Uterus (tissue), 4 donors: ENCODE measurements at places on chromosomes 7 and 10. TPM values are rescaled to one million over a fixed set of nuclear protein-coding genes. Genes with fewer than 3 reads are reported as not detected.
A peak's percentile ranks its signal among the peaks of the same experiment; 100 is the strongest.

Gene SERPINE1
- 0.51 TPM for total RNA-seq

Gene OR6B1
- not detected for total RNA-seq

Gene PRKCQ
- not detected for total RNA-seq

GRCh38 chr7:139523968-139524815, 707 bp downstream of the CLEC2L start:
- no peak for DNase-seq

- no peak for DNase-seq
These were observed 137.5 kb downstream of the SNX10 start for GRCh38 chr7:26429168-26429567.

- no peak for DNase-seq
These were observed 43.4 kb downstream of the PTTG1IP2 start for GRCh38 chr7:90512821-90513254.

GRCh38 chr10:33099748-33100147, 141.7 kb upstream of the ITGB1 start:
- DNase-seq, result no peak

DNA sequence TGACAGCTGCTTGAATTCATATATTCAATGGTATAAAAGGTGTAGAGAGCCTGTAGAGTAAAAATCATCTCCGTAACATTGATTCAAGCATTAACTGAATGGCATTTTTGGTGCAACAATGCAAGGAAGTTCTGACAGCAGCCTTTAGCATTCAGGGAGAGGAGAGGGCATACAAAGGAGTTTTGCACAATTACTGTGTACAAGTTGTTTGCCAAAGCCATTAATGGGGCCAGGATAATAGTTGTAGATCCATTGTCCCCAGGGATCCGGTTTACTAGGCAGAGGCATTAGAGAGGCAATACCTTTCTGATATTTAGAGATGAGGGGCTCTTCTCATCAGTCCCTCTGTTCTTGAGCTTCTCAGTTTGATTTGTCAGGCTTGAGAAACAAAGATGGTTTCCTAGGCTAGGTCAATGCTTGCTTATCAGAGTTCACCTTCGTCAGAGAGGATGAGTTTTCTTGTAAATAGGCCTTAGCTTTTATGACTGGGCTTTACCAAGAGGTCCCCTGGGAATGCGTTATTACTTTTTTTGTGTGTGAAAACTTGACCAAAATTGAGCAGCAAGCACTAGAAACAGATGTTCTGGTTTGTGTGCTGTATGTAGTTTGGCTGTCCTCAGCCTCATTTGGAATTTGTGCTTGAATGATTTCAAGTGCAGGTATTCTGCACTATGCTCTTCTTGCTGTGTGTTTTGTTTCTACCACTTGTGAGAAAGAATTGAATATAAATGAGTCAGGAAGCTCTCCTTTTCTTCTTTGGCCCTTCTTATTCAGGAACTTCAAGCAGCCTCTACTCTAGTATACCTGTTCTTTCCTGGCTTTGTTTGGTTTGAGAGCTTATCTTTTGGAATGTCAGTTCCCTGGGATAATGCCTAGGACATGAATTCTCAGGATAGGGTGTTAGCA, 32.0 kb downstream of the SND1 start:
- no peak for DNase-seq

DNA sequence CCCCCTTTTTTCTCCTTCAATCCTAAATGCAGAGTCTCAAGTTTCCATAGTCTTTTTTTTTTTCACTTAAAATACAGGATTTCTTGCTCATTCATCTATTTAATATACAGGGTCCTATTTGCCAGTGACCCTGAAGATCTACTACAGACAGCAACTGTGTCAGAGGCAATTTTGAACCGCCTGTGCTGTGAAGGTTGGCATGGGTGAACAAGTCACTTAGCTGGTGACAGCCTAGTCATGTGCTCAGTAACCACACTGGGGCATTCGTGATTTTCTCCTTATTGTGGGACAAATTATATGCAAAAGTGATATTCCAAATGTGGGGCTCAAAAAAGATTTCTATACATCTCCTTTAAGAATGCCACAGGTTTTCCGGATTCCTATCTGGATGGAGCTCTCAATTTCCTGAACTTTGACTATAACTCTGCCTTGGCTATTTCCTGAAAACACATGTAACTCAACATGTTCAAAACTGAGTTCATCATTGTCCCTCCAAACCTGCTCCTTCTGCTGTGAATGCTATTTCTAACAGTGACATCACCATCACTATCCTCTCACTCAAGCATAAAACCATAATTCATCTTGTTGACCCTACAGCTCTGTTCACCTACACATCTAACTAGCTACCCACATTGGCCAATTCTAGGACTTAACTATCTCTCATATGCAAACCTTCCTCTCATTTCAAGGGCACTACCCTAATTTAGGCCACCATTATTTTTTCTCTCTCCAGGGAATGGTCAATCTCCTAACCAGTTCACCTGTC, 36.7 kb downstream of the CDK6 start:
- no peak for DNase-seq

GRCh38 chr7:115680921-115681320, 349.6 kb downstream of the TFEC start:
- no peak for DNase-seq

Gene CNTNAP2
- total RNA-seq, result not detected

- DNase-seq, result peak; percentile 33
These were observed 168.6 kb upstream of the ZMIZ1 start for GRCh38 chr10:78899996-78900714.

Gene UPP1
- total RNA-seq, result 25.2 TPM

Gene ANXA8L1
- total RNA-seq, result 0.52 TPM

DNA sequence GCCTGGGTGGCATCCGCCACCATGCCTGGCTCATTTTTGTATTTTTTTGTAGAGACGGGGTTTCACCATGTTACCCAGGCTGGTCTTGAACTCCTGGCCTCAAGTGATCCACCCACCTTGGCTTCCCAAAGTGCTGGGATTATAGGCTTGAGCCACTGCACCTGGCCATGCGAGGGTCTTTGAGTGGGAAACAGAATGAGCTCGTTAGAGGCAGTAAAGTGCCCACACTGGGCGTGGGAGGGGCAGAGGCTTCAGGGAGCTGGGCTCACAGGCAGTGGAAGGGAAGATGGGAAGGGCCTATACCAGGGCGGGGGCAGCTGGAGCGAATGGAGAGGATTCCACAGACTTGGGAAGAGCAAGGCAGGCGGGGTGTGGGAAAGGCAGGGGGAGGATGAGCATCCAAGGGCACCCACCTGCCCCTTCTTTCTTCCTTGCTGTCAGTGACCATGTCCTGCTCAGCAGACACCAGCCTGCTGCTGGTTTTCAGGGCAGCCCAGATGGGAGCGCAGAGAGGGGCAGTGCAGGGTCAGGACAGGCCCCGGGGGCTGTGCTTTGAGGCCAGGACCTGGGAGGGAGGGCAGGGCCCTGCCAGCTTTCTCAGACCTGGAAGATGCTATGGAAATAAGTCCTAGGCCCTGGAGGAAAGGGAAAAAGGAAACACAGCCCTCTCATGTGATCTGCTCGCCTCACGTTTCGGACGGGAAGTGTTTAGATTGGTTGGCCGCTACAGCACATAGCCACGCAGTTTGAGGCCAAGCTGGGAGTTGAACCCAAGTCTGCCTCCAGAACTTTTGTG, 4.2 kb downstream of the FZD9 start:
- no peak for DNase-seq

- no peak for DNase-seq
These were observed 229.8 kb upstream of the NPY start for GRCh38 chr7:24054236-24054635.

- DNase-seq, result no peak
These were observed 267.9 kb upstream of the SP8 start for GRCh38 chr7:21054427-21055112.

GRCh38 chr10:91495402-91495801, 85.3 kb downstream of the HECTD2 start:
- no peak for DNase-seq

DNA sequence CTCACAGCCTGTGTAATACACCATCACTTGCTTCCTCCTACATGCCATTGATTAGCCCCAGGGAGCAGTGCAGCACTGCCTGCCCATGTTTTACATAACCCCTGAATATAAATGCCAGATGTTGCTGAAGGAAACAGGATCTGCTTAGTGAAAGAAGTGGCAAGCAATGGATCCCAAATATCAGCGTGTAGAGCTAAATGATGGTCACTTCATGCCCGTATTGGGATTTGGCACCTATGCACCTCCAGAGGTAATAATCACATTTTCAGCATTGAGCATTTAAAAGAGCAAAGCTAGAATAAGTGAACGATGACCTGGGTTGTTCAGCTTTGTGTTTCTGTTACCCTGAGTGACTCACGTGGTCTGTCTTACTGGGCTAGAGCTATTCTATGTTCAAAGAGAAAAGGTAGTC, at the start of gene AKR1C4:
Gene AKR1C4 (plus strand): TSS at position 136 of the 412 bp plus-strand sequence. CDS start 31 bp downstream, at position 167.
- no peak for DNase-seq

DNA sequence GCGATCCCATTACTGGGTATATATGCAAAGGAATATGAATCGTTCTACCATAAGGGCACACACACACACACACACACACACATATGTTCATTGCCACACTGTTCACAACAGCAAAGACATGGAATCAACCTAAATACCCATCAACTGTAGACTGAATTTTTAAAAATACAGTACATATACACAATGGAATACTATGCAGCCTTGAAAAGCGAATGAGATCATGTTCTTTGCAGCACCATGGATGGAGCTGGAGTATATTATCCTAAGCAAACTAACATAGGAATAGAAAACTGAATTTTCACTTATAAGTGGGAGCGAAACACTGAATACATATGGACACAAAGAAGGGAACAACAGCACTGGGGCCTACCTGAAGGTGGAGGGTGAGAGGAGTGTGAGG, 72.5 kb downstream of the MARCHF5 start:
- no peak for DNase-seq

DNA sequence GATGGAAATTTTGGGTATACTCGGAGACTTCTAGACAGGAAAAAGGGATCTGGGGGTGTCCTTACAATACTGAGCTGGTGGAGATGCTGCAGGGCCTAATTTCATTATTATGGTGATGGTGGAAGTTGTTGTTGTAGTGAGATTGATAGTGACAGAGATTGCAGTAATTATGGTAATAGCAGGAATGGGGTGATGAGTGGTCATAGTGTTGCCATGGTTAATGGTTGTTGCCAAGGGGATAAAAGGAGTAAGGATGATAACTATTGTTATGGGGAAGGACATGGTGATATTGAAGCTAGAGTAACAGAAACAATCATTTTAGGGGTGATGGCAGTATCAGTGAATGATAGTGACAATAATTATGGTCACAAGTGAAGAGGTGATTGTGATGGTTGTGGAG, 27.1 kb upstream of the LBX1 start:
- DNase-seq, result no peak

Gene TAS2R41
- 3.3 TPM for total RNA-seq

GRCh38 chr10:30734901-30735300, 105.3 kb upstream of the LYZL2 start:
- no peak for DNase-seq

Gene OPN1SW
- total RNA-seq, result not detected

- no peak for DNase-seq
These were observed 176.0 kb downstream of the KIAA1217 start for GRCh38 chr10:24384954-24385353.

DNA sequence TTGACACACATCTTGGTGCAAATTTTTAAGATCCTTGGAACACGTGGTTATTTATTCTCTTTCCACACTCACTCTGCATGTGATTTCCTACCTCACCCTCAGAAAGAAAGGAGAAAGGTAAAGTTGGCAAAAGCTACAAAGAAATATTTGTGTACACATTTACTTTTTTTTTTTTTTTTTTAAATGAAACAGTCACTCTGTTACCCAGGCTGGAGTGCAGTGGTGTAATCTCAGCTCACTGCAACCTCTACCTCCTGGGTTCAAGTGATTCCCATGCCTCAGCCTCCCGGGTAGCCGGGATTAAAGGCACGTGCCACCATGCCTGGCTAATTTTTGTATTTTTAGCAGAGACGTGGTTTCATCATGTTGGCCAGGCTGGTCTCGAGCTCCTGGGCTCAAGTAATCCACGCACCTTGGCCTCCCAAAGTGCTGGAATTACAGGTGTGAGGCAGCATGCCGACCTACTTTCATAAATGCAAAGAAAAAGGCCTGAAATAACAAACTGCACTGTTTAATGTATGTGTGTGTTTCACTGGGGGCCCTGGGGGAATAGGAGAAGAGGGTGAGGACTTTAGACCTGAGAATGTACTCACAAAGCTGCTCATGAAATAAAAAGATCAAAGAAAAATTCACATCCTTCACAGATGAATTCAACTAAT, 71.6 kb upstream of the GRID1 start:
- no peak for DNase-seq

DNA sequence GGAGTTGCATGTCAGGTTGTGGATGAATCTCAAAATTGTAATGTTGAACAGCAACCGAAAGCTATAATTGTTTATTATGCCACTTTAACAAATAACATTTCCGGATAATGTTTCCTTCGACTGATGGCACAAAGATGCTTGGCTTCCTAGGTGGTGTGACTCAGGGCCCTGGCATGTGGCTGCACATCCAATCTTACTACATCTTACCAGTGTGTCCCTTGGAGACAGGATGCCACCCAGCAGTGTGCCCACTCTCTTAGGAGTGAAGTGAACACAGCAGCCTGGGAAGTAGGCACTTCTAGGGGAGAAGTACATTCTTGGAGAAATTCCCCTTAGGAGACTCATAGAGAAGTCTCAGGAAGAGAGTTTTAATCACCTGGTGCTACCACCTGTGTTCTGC, 33.0 kb upstream of the GPR26 start:
- DNase-seq, result no peak

Gene RBM28
- 226 TPM for total RNA-seq

Gene GBX1
- not detected for total RNA-seq
